ENCODE measurements at places on chromosomes 16 and 17.

GRCh38 chr17:9968008-9968407 lies 62.9 kb upstream of the RCVRN start:
- no peak for DNase-seq

DNA sequence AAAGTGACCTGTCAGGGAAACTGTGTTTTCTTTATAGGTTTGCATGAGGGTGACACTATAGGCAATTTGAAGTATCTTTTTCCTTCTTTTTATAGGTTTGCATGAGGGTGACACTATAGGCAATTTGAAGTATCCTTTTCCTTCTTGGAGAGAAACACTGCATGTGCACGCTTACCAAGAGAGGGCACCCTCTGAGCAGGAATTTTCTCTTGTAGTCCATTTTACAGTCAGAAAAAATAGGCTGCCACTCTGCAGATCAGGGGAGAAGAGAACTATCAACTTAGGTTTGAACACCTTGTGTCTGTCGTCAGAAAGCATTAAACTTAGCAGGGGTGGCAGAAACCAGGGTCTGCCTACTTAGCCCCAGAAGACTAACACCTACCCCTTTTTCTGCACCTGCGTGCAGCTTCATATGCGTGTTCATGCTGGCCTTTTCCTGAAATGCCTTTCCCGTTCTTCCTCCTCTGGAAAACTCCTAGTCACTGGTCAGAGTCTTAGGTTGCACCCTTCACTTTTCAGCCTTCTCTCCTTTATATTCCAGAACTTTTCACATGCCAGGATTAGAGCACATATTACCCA lies 16.4 kb upstream of the SMIM36 start:
- peak; percentile 31 for DNase-seq

DNA sequence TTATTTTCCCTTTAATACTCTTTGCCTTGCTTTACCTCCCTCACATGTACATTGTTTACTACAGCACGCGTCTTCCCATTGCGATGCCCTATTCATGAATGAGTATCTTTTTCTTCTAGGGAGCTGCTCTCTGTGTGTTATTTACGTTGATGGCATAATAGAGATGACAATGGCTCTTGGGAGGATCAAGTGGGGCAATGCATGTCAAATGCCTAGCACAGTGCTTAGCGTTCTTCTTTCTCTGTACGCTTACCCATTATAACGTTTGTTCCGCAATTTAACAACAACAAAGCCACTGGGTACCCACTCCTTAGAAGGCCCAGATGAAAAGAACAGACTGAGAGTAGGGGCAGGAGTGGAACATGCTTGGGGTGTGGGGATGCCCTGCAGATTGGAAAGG lies 271.6 kb upstream of the TNRC6C start:
- no peak for DNase-seq

GRCh38 chr16:67238806-67239470 lies 8.3 kb downstream of the FHOD1 start:
- no peak for DNase-seq

DNA sequence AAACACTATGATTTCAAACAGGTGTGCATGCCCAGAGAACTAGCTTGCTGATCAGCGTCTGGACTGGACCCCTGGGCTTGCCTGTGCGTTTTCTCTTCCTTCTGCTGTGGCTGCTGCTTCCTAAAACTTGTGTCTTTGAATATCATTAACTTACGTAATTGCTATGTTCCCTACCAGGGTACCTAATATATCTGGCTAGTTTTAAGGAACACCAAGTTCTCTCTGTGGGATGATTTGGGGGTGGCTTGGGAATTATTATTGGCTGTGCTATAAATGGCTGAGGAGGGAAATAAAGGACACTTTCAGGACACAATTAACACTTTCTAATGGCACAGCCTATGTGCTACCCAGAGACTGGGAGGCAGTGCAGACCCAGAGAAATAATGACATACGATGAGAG lies 606.0 kb upstream of the RBFOX1 start:
- no peak for DNase-seq

DNA sequence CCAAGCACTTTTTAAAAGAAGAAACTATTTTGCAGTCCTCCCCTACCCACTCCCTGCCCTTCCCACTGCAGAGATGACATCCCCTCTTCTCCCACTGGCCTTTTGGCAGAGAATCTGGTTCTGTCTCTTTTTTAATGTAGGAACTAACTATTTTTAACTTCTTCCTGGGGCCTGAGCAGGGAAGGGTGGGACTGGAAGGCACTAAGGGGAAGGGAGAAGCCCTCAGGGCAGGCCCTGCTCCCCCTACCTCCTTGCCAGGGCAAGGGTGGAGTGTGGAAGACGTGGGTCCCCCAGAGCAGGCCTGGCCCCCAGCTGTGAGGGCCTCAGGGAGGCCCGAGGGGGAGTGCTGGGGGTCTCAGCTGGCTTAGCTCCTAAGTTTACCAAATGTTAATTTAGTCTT lies 19.5 kb downstream of the UNC13D start:
- no peak for DNase-seq
